ENCODE measurements at places on chromosomes 2 and 18.

- DNase-seq = no peak
Measured at GRCh38 chr18:63617049-63617914, 26.8 kb downstream of the SERPINB4 start.

GRCh38 chr18:31942291-31942998, 483 bp downstream of the TRAPPC8 start:
- DNase-seq = no peak

- DNase-seq = no peak
Measured at GRCh38 chr2:129857200-129857599, 122.3 kb upstream of the RAB6C start.

GRCh38 chr18:1015777-1016176, 111.1 kb downstream of the ADCYAP1 start:
- no peak for DNase-seq

GRCh38 chr2:201975434-201975833, 58.2 kb upstream of the FZD7 start:
- no peak for DNase-seq

GRCh38 chr18:29087616-29088246, 910.8 kb upstream of the CDH2 start:
- DNase-seq = no peak

GRCh38 chr18:61736133-61736532, 156.7 kb downstream of the RNF152 start:
- no peak for DNase-seq

- DNase-seq = no peak
Measured at GRCh38 chr2:53129851-53130250, 637.8 kb upstream of the CHAC2 start.

- no peak for DNase-seq
Measured at GRCh38 chr18:31740180-31740579, 20.5 kb downstream of the SLC25A52 start.

DNA sequence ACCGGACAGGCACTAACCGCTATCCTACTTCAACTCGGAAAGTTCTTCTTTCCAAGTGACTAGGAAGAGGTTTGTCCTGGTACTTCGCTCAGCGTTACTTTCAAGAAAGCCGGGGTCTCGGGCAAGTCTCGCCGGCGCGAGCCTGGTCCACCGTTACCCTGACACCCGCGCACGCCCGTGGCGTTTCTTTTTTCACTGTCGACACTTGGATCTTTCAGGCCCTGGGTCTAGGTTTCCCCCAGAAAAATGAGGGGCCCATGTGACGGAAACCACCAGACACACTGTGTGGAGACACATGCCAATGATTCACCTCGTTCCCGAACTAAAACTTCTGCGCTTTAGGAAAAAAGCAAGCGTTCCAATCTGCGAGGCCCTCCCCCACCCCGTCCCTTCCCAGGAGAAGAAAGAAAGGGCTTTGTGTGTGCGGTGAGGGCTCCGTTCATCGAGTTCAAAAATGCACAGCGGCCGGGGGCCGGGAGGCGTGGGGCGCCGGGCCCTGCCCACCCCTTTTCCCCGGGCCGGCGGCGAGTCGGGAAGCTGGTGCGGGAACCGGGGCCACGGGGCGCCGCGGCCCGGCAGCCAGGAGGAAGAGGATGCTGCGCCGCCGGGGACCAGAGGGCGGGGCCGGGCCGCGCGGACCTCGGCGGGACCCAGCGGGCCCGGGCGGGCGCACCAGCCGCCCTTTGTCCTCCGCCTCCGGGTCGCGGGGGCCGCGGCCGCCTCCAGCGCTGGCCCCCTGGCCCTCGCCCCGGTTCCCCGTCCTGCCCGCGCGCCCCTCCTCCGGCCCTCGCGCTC, 2.6 kb downstream of the ZNF521 start:
- no peak for DNase-seq

- no peak for DNase-seq
Measured at GRCh38 chr2:109353806-109354745, 225.1 kb downstream of the SH3RF3 start.

DNA sequence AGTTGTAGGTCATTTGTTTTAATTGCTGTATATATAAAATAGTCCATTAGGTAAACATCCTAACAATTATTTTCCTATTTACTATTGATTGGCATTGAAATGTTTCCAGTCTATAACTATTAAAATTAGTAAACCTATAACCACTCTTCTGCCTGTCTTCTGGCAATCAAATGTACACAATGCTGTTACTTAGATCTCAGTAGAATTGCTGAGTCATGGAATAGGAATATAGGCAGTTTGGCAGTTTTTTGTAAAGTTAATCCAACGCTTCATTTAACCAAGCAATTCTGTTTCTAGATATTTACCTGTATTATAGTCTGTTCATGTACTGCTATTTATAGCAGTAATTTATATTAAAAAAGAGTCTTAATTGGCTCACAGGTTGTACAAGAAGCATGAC, 518.1 kb downstream of the DCDC2C start:
- DNase-seq = no peak

- no peak for DNase-seq
Measured at GRCh38 chr18:8480506-8481328, 128.5 kb upstream of the RAB12 start.

DNA sequence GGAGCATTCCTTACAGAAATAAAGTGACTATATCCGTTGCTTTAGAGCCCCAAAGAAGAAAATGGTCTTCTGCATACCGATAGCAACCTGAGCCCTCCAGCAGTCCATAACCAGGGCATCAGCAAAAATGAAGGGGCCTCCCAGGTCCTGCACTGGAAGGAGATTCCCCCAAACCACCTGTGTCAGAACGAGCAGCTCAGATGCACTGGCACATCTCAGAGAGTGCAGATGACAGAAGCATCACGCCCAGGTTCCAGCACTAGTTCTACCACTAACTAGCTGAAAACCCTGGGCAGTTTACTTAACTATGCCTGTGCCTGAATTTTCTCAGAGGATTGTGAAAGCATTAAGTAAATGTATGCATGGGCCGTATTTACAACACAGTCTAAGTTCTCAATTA, 466.7 kb upstream of the MYT1L start:
- no peak for DNase-seq

DNA sequence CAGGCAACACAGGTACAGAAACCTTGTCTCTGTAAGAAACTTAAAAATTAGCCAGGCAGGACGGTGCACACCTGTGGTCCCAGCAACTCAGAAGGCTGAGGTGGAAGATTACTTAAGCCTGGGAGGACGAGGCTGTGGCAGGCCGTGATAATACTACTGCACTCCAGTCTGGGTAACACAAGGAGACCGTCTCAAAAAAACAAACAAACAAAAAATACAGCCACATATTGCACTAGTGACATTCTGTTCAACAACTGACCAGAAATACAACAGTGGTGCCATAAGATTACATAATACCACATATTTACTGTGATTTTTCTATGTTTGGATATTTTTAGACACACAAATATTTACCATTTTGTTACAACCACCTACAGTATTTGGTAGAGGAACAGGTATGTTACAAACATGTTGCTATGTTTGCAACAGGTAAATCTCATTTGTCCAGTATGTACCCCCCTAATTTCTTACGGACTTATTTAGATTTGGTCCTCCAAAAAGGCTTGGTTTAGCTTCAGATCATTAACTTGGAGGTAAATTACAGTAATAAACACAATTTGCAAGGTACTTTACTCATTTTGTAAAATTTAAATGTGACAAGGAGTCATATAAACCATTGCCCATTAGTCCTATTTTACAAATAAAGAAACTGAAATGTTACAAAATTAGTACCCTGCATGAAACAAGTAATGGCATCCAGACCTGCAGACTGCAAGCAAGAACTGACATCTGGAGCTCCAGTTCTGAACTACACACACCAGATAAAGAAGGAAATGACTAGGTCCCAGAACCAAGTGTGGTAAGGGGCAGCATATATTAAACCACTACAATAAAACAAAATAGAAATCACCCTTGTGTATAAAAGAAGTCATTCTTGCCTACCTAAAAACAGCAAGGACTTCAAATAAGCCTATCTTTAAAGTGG, 36.8 kb downstream of the TRIP12 start:
- no peak for DNase-seq

- DNase-seq = no peak
Measured at GRCh38 chr2:183059561-183059960, 19.0 kb upstream of the DUSP19 start.

GRCh38 chr18:61531891-61532290, 198.7 kb downstream of the CDH20 start:
- DNase-seq = no peak

DNA sequence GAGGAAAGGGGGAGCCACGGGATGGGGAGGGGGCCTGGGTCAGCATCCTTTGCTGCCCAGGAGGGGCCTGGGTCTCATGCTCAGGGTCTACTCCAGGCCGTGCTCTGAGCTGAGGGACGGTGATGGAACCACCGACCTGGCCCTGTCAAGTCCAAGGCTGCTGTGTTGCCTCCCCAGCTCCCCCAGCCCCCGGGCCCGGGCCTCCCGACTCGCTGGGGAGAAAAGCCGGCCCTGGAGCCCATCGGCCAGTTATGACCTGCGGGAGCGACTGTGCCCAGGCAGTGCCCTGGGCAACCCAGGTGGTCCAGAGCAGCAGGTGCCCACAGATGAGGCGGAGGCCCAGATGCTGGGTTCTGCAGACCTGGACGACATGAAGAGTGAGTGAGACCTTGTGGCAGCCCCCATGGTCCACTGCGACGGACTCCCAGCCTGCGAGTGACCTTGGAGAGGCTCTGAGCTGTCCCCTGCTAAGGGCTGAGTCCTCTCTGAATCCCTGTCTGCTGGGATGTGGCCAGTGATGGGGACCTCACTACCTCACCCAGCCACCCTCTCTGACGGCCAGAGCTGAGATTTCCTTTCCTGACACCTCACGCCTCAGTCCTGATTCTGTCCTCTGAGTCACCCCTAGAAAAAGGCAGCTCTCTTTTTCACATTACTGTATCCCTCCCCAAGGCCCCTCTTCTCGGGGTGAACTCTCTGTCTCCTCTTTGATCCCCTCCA, 2.7 kb downstream of the SLC4A3 start:
- DNase-seq = no peak

DNA sequence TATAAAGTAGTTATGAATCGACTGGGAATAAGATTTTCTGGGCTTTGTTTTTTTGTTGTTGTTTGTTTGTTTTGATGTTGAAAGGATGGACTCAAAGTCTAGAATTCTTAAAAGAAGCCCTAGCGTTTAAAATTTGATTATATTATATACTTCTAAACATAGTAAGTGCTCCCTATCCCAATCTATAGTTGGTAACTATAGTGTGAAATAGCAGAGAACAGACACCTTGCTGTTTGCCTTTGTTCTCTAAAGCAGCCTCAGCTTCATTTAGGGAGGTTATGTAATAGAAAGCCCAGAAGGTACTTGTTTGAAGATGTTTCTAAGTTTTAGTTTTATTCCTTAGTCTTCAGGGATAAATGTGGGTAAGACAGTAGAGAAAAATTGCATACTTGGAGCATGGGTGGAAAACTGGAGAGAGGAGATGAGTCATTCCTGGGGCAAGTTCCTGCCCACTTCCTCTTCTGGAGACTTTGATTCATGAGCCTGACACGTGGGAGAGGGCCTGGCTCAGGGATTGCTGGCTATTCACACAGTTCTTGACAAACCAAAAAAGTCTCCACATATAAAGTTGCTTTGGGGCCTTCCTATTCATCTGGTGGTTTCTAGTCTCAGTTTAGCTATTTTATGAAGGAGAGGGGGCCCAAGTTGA, 131.9 kb downstream of the MYO1B start:
- no peak for DNase-seq

- DNase-seq = no peak
Measured at GRCh38 chr2:233075966-233076339, 15.8 kb downstream of the INPP5D start.

DNA sequence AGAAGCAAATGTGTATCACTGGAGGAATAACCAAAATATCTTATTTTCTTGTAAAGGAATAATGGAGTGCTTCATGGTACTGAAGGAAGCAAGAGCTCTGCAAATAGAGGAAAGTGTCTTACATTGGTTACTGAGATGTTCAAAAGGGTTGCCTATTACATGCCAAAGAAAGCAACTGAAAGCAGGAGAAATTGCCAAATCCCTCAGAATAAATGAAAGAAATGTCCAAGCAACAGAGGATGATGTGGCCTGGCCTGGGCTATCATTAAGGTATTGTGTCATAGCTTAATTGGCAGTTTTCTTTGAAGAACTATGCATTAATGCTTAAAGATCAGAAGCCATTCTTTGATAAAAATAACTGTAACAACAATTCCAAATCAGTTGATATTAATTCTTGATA, 173.7 kb downstream of the RAB3GAP1 start:
- no peak for DNase-seq

DNA sequence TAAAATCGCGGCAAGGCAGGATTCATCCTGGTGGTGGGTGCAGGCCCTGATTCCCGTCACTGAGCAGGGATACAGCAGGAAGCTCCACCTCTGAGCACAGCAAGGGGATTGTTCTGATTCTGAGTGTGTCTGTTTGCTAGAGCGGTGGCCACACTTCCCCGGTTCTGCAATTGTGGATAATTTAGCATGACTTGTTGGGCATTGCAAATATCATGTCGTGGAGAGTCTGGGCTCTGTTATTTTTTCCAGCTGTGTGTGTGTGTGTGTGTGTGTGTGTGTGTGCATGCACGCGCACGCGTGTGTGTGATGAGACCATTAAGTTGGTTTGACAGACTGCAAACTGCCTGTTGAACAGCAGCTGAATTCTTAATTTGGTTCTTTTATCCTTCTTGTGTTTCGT, 4.1 kb upstream of the TMEM18 start:
- DNase-seq = no peak

GRCh38 chr18:35159782-35160181, 81.1 kb upstream of the ZNF397 start:
- no peak for DNase-seq

DNA sequence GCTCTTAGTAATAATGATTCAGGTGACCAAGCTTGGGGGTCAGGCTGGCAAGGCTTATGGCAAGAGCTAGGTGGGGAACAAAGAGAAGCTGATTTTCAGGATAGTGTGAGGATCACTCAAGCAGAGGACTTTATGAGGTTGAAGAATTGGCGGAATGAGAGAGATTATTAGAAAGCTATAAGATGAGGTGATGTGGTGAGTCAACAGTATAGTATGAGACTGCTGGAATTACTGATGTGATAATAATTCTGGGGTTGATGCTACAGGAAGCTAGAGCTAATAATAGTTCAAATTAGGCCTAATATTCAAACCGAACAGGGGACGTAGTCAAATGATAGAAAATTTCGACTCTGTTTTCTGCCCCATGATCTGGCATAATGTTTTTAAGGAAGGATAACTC, 2115.3 kb upstream of the PIK3C3 start:
- no peak for DNase-seq

- DNase-seq = no peak
Measured at GRCh38 chr2:128273469-128274081, 45.1 kb downstream of the HS6ST1 start.

- no peak for DNase-seq
Measured at GRCh38 chr18:52489396-52490306, 149.7 kb downstream of the DCC start.

- no peak for DNase-seq
Measured at GRCh38 chr18:32884543-32884942, 111.7 kb upstream of the KLHL14 start.
